ENCODE measurements at places on chromosomes 13 and 19.
A peak's percentile ranks its signal among the peaks of the same experiment; 100 is the strongest.

- DNase-seq = peak; percentile 38
Measured at GRCh38 chr19:11130824-11131455, 24.6 kb downstream of the SPC24 start.

DNA sequence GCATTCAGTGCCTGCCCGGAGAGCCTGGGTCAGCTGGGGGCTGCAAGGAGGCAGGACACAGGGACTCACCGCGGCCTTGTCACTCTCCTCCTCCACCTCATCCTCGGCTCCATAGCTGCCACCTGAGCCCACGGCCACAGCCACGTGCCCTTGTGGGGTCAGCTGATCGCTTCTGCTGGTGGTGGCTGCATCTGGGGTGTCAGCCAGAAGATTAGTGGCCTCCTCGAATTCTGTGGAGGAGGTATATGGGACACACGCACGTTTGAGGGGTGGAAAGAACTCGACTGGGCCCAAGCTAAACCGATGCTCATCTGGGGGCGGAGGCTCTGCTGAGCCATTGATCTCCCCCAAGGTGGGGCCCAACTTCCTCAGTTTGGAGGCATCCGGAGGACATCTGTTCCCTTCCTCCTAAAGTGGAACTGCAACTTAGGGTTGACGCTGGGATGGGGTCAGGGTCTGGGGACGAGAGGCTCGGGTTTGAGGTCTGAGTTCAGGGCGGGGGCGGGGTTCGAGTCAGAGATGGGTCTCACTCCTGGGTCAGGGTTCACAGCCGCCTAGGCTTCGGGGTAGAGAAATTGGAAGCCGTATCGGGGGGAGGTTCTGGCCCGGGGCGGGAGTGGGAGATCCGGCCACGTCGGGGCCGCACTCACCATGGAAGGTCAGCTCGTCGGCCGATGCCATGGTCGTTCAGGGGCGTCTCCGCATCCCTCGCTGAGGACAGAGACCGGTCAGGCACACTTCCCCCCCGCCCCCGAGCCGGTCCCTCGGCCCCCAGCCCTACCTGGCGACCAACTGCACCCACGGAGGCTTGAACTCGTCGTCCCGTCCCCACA lies 493 bp downstream of the YIPF2 start:
- DNase-seq = no peak

- DNase-seq = no peak
Measured at GRCh38 chr13:33263976-33264619, 21.5 kb downstream of the STARD13 start.

- DNase-seq = no peak
Measured at GRCh38 chr13:98133946-98134345, 8.9 kb upstream of the FARP1 start.

DNA sequence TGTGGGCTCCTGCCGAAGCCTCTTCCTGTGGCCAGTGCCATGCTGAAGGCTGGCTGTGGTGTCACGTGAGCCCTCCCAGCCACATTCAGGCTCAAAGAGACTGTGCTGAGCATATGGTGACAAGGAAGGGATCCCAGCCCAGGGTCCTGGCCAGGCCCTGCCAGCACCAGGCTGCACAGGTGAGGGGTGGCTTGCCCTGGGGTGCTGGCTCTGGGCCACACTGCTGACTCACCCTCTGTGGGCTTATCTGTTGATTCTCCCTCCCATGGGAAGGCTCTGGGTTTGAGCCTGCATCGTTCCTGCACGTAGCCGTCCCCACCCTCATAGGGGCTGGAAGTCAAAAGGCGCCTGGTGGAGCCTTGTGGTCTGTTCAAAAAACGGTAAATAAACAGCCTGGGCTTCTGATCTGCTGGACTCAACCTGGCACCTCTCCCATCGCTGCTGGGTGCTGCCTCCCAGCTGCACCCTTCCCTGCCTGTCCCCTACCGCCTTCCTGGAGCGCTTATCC lies 31.1 kb downstream of the DNM2 start:
- DNase-seq = peak; percentile 53

DNA sequence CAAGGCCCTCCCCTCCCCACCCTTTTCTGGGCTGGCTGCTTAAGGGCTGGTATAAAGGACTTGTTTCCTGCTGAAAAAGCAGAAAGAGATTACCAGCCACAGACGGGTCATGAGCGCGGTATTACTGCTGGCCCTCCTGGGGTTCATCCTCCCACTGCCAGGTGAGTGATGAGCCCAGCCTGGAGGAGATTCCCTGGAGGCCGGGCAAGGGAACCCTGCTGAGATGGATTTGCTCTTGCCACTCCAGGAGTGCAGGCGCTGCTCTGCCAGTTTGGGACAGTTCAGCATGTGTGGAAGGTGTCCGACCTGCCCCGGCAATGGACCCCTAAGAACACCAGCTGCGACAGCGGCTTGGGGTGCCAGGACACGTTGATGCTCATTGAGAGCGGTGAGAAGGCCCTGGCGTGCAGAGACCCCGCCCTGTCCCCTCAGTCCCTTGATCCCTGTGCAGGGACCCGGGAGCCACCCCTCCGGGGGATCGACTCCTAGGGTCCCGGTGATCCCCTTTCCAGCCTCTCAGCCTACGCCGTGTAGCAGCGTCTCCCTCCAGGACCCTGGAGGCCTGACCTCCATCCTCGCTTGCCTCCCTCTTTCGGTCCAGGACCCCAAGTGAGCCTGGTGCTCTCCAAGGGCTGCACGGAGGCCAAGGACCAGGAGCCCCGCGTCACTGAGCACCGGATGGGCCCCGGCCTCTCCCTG lies at the start of gene CD177:
Gene CD177, plus strand, starts transcription at position 81 of the 699 bp plus-strand sequence. Its CDS starts 29 bp downstream, at position 110.
- DNase-seq = no peak

DNA sequence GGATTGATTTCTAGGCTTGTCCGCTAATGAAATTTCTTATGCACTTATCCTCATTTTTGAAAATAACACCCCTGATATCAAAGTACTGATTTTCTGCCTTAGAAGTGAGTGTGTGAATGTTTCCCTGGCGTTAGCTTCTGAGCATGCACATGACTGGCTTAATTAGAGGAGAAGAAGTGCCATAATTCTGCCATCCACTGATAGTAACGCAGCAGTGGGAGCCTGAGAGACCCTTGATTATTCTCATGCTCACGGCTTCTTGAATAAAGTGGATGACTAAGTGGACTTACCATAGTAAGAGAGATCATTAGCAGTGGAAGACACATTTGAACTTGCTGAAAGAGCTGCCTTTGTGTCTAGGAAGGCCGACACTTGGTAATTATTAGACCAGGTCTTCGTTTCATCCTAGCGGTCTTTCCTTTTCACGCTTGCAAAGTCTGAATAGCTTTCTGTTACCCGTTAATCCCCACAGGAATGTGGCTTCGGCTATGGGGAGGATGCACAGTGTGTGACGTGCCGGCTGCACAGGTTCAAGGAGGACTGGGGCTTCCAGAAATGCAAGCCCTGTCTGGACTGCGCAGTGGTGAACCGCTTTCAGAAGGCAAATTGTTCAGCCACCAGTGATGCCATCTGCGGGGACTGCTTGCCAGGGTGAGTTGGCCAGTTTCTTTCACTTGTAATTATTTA lies 45.3 kb downstream of the TNFRSF19 start:
- no peak for DNase-seq

- DNase-seq = no peak
Measured at GRCh38 chr13:105177265-105177900, 1358.1 kb downstream of the EFNB2 start.

DNA sequence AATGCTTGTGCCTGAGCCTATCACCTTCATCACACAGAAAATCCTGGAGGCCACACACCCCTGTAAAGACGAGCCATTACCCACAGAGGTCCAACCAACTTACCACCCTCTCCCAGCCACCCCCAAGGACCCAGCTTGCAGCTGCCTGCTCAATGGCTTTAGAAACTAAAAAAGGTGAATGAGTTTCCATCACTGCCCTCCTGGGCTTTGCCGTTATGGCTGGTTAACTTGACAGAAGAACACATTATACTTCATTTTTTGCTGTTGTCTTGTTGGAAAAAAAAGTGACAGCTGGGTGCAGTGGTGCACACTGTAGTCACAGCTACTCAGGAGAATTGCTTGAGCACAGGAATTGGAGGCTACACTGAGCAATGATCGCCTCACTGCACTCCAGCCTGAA lies 17.4 kb upstream of the FEM1A start:
- no peak for DNase-seq

DNA sequence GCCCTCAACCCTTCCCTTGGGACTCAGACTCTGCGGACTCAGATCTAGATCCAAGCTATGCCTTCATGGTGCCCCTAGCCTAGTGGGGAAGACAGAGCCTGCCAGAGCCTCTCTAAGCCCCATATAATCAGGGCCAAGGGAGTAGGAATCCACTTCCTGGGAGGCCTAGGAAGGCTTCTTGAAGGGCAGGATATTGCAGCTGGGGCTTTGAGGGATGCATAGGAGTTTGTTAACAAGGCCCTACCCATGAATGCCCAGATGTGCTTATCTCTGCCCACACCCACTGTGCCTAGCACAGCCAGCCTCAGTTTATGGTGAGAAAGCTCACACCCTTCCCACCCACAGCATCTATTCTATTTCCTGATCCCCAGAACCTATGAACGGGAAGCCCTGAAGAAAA lies 11.3 kb downstream of the APBA3 start:
- DNase-seq = no peak

- no peak for DNase-seq
Measured at GRCh38 chr19:3073931-3074595, 11.8 kb upstream of the TLE5 start.

- DNase-seq = no peak
Measured at GRCh38 chr13:112434937-112435523, 58.9 kb downstream of the SPACA7 start.

DNA sequence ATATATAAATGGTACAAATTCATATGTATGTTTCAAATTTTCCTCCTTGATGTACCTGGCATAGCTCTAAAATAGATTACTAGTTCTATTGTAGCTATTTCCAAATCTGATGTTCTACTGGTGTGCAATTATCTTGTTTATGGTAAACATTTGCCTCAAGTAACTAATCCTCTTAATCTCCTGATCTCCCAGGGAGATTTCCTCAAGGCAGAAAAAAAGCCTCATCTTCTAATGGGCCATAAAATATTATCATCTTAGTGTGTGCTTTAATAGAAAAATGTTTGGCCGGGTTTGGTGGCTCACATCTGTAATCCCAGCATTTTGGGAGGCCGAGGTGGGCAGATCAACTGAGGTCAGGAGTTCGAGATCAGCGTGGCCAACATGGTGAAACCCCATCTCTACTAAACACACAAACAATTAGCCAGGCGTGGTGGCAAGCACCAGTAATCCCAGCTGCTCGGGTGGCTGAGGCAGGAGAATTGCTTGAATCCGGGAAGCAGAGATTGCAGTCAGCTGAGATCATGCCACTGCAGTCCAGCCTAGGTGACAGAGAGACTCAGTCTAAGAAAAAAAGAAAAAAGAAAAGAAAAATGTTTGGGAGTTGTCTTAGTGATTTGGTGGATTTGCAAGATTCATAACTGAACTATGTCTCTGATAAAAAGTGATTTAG lies 498.9 kb upstream of the SLITRK5 start:
- no peak for DNase-seq

DNA sequence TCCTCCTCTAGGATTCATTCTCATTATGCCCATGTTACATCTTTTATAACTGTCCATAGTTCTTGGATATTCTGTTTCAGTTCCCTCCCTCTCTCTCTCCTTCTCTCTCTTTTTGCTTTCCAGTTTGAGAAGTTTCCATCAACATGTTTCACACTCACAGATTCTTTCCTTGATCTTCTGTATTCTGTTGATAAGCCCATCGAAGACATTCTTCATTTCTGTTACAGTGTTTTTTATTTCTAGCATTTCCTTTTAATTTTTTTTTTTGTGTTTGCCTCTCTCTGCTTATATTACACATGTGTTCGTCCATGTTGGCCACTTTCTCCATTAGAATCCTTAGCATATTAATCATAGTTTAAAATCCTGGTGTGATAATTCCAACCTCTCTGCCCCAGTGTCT lies 68.3 kb downstream of the WTIP start:
- DNase-seq = no peak

GRCh38 chr19:46984077-46985010 lies 35.3 kb upstream of the NPAS1 start:
- DNase-seq = no peak

GRCh38 chr13:102877303-102877702 lies 31.5 kb downstream of the ERCC5 start:
- no peak for DNase-seq

DNA sequence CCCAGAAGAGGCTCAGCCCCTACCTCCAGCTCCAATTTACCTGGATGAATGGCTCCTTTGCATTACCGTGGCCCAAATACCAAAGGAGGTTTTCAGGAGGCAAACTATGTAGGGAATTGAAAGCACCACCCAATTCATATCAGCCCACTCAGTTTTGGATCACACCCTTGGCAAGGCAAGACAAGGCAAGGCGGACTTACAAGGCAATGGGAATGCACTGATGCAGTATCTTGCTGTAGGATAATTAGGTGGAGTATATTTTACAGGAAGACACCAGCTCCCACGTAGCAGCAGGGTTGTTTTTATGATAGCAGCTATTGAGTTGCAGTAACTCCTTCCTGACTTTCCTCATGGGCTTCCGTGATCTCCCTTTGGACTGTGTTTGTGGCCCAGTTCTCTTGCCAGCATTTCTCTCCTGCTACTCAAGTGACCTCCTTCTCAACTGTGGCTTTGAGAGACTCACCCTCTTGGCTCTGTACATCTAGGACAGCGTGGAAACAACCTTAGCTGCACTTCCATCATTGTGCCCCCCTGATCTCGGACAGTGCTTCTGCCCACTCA lies 935.9 kb downstream of the EFNB2 start:
- DNase-seq = no peak

- no peak for DNase-seq
Measured at GRCh38 chr13:36345438-36346221, 564 bp downstream of the SPART start.

DNA sequence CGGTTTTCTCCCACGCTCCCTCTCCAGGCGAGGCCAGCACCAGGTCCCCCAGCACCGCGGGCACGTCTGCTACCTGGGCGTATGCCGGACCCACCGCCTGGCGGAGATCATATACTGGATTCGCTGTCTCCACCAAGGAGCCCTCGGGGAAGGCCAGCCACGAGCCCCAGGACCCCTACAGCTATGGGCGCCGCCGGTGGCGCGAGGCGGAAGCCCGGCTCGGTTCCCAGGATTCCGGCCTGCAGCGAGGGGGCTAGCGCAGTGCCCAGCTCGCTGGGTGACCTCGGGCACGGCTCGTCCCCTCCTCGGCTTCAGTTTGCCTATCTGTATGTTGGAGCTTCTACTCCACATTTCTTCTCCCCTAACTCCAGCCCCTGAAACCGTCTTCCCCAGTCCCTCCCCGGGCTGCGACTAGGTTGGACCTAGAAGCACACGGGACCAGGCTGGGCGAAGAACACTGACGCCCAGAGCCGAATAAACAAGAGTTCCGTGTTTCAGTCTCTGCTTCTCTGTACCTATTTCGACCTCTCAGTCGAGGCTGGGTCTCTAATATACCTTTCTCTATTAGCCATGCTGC lies 749 bp upstream of the CPT1C start:
- no peak for DNase-seq

DNA sequence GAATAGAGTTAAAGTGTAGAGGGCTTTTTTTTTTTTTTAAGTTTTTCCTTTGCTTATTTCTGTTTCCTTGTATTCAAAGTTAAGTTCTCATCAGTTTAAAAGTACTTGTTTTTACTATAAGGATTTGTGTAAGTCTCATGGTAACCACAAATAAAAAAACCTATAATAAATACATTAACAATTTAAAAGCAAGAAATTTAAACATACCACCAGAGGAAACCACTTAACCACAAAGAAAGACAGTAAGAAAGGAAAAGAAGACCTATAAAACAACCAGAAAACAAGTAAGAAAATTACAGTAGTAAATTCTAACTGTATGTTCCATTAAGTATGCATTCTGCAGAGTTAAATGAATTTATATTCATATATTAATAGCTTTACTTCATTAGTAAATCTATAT lies 999.1 kb upstream of the ATXN8OS start:
- no peak for DNase-seq

Data from NCI-H2107 (cell line).